T follicular helper cell (primary cell): ENCODE measurements at places on chromosomes 7 and 10.

DNA sequence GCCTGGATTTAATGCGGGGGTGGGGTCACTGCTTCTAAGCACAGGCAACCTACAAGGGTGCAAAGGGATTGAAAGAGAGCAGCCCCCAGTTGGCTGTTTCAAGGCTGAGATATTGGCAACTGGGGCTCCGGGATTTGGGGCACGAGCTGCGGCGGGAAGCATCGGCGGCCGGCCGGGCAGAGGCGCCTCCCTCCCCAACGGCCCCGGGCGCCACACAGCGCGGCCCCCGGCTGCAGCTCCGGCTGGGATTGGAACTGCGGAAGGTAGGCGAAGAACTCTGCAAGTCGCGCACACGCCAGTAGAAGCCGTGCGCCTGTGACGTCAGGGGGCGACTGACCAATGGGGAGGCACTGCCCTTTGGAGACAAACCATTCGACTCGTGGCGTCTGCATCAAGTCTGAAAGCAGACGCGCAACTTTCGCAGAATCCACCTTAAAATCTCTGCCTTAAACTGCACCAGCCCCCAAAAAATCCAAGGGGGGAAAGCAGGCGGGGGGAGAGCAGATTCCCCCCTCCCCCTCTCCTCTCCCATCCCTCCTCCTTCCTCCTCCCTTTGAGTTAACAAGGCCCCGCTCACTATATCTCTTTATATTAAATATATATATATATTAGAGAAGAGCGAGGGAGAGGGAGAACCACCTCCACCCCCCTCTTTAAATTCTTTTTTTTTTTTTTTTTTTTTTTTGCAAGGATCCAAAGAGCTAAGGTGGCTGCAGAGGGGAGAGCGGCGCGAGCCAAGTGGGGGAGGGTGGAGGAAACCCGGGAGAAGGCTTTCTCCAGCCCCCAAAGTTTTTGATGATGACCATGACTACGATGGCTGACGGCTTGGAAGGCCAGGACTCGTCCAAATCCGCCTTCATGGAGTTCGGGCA, at the start of gene DLX6:
Gene DLX6 (plus strand): TSS at position 371 of the 872 bp plus-strand sequence. CDS start 425 bp downstream, at position 796.
- DNase-seq, result no peak

GRCh38 chr7:101465576-101466196, 103.0 kb downstream of the COL26A1 start:
- no peak for DNase-seq

DNA sequence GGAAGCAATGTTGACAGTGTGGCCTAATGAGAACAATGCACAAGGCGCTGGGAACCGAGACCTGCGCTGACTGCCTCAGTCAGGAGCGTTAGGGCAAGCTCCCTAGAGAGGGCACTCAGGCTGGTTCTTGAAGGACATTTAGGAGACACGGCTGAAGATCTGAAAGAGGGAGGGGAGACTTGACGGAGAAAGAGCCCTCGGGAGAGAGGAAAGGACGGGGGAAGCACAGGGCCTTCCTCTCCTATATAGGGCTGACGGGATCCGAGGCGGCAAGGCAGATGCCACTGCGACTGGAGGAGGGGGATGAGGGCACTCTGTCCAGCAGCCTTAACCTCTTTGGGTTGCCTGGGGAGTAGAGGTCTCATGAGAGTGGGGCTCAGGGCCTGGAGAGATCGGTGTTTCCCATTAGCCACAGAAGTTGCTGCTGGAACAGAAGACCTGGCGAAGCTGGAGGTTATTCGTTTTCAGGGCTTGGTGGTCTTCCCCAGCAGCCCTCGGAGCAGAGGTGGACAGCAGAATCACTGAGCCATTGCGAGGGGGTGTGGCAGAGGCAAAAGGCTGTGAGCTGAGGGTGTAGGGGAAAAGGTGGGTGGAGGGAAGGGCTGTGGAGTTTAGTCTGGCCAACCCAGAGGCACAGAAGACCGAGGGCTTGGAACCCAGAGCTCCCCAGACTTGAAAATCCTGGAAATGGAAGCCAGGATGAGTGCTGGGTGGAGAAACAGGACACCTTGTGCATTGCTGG, 36.0 kb downstream of the CLEC2L start:
- no peak for DNase-seq

DNA sequence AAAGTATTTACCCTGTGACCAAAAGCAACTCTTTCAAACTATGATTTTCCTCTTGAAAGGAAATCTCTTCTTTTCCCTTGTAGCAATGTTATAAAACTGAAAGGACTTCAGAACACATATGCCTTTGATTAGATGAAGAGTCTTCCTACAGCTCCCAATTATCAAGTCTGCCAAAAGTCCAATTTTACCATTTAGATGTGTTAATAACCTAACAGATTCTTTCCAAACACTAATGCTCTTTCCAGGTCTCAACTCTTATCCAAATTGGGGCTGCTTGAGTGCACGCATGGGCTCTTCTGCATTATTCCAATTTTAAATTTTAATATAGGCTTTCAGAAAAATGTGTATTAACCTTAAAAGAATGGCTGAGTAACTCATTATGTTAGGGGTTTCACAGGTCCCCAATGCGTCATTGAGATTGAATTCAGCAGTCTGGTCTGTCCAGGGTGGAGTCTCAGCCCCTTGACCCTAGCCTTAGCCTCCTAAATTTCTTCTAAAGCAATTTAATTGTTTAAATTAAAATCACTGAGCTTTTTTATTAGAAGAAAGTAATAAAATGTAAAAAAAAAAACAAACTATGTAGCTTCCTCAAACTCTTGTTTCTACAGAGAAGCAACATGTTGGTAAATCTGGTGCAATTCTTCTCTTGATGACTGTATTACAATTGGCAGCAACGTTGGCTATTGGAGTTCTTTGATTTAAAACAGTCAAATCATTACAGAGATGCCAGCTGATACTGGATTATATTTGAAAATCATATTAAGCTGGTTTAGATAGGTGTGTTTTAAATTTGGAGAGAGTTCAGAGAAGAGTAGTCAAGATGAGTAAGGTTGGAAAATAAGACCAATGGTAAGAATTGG, 170.4 kb downstream of the DKK1 start:
- no peak for DNase-seq

DNA sequence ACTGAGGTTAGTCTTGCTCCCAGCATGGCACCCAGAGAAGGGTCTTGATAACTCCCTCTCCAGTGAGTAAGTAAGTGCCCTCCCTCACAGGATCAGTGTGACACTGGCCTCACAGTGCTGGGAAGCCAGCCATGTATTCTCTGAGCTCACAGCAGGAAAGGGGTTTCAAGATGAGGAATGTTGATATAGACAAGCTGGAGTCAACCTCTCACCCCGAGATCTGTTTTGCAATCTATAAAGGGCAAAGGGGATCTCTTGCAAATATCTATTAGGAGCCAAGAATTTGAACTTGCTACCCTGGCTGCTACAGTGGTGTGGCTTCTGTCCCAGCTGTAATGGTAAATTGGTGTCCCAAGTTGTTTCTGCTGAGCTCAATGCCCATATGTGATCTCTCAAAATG, 70.2 kb upstream of the ADAM12 start:
- DNase-seq, result no peak

DNA sequence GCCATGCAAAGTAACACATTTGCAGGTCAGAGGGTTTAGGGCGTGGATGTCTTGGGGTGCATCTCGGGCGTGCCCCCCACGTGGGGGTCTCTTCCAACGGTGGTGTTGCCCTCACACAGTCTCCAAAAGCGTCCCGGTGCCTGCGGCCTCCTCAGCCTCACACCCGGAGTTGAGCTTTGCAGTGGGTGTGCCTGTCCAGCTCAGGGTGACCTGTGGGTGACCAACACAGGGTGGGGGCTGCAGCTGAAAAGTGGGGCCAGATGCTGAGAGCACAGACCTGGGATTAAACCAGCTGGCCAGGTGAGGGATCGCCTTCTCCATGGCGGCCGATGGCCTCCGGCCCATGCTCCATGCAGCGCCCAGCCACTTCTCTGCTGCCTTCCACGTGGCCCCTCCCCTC, 63.1 kb downstream of the PWWP2B start:
- DNase-seq, result no peak

DNA sequence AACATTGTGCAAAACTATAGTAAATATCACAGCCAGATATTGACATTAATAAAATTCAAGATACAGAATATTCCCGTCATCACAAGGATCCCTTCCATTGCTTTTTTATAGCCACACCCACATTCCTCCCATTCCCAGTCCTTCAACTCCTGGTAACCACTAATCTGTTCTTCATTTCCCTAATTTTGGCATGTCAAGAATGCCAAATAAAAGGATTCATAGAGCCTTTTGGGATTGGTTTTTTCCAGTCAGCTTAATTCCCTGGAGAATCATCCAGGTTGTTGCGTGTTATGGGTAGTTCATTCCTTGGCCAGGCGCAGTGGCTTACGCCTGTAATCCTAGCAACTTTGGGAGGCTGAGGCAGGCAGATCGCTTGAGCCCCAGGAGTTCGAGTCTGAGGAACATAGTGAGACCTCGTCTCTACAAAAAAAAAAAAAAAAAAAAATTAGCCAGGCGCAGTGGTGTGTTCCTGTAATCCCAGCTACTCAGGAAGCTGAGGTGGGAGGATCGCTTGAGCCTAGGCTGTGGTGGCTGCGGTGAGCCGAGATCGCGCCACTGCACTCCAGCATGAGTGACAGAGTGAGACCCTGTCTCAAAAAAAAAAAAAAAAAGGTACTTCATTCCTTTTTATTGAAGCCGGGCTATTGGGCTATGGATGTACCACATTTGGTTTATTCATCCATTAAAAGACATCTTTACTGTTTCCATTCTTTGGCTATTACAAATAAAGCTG, 2.7 kb downstream of the OGDH start:
- no peak for DNase-seq

- DNase-seq, result no peak
Observed at GRCh38 chr7:139648941-139649425, 125.5 kb downstream of the CLEC2L start.

DNA sequence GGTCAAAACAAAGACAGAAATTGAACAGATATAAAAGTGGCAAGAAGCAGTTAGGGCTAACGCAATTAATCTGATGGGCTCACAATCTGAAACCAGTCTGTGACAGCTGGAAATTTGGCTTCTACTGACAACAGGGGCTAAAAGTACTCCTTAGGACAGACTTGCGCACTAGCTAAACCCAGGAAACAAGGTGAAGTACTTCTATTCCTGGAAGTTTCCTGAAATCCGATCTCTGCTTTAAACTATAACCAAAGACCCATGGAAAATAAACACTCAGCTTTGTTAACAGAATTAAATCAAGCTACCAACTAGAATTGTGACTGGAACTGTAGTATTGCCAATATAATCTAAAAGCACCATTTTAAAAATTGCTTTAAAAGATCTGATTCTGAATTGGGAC, 520.2 kb upstream of the ZWINT start:
- DNase-seq, result no peak

GRCh38 chr10:89553064-89553734, 17.8 kb upstream of the SLC16A12 start:
- DNase-seq, result no peak
